ENCODE measurements at places on chromosomes 6 and 20.

- no peak overlapping the region for H3K27ac ChIP-seq
- H3K27me3 ChIP-seq = no peaks in the 10 kb centered on the region
- DNase-seq = no peak
- no peaks in the 10 kb centered on the region for H3K4me1 ChIP-seq
These were observed 273.8 kb upstream of the AGPAT4 start for GRCh38 chr6:161547617-161548016.

DNA sequence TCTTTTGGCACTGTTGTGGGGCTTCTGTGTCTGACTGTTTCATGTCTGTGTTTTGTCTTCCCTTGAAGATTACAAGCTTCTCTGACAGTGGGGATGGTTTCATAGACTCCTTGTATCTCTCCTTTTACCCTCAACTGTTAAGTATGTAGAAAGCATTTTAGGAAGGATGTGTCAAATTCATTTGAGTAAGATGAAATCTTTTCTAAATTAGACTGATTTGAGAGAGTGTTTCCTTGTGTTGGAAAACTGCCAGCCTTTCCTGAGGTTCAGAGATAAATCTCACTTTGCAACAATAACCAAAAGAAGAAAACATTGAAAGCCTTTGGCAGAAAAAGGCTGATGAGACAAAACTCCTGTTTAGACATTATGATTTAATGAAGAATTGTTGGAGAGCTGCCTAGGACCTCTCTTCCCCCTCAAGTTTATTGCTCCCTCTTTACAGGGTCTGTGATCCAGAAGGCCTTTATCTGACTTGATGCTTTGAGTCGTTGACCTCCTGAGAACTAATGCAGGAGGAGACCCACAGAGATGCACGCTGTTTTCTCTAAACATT, 68.3 kb downstream of the ANKS1A start:
- DNase-seq = no peak
- H3K36me3 ChIP-seq = no peaks in the 10 kb centered on the region
- no peak overlapping the region for H3K4me3 ChIP-seq
- no peaks in the 10 kb centered on the region for H3K27me3 ChIP-seq

- H3K27me3 ChIP-seq = no peaks in the 10 kb centered on the region
- DNase-seq = no peak
- H3K4me1 ChIP-seq = peaks cover 8% of the 10 kb centered on the region
- no peak overlapping the region for H3K4me3 ChIP-seq
These were observed 6.6 kb downstream of the FOXS1 start for GRCh38 chr20:31838646-31839292.

- peaks cover 49% of the 10 kb centered on the region for H3K36me3 ChIP-seq
- DNase-seq = no peak
- no peaks in the 10 kb centered on the region for H3K27me3 ChIP-seq
- no peak overlapping the region for H3K4me3 ChIP-seq
- H3K27ac ChIP-seq = no peak overlapping the region
- no peaks in the 10 kb centered on the region for H3K4me1 ChIP-seq
These were observed 15.4 kb downstream of the UQCC2 start for GRCh38 chr6:33696076-33696475.

GRCh38 chr6:3412779-3413500, 43.9 kb downstream of the SLC22A23 start:
- H3K4me1 ChIP-seq = peaks cover 10% of the 10 kb centered on the region
- no peaks in the 10 kb centered on the region for H3K36me3 ChIP-seq
- H3K27me3 ChIP-seq = no peaks in the 10 kb centered on the region
- H3K27ac ChIP-seq = no peak overlapping the region
- H3K4me3 ChIP-seq = no peak overlapping the region
- no peak for DNase-seq

- H3K4me3 ChIP-seq = no peak overlapping the region
- H3K27ac ChIP-seq = no peak overlapping the region
- no peak for DNase-seq
- no peaks in the 10 kb centered on the region for H3K36me3 ChIP-seq
These were observed 66.6 kb downstream of the BMP7 start for GRCh38 chr20:57199656-57200405.

DNA sequence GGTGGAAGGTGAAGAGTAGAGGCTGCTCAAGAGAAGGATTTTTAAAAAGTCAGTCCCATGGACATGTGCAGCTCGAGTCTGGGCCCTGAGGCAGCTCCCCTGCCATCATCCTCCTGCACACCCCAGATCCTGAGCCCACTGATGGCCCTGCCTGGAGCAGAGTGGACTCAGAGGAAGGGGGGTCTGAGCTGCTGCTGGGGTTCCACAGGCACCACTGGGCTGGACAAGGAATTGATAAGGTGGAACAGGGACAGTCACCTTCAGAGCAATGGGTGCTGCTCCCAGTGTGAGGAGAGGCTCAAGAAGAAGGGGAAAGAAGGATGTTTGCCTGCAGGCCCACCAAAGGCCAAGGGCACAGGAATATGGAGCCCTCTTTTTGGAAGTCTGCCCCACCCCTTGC, 6.2 kb downstream of the ULBP2 start:
- H3K36me3 ChIP-seq = no peaks in the 10 kb centered on the region
- DNase-seq = no peak
- H3K27me3 ChIP-seq = peaks cover 14% of the 10 kb centered on the region
- no peak overlapping the region for H3K4me3 ChIP-seq
- no peak overlapping the region for H3K27ac ChIP-seq
